WTC11 (cell line): ENCODE measurements at places on chromosomes 3 and 15.

GRCh38 chr15:38613085-38613484 lies 48.5 kb upstream of the RASGRP1 start:
- DNase-seq = no peak

DNA sequence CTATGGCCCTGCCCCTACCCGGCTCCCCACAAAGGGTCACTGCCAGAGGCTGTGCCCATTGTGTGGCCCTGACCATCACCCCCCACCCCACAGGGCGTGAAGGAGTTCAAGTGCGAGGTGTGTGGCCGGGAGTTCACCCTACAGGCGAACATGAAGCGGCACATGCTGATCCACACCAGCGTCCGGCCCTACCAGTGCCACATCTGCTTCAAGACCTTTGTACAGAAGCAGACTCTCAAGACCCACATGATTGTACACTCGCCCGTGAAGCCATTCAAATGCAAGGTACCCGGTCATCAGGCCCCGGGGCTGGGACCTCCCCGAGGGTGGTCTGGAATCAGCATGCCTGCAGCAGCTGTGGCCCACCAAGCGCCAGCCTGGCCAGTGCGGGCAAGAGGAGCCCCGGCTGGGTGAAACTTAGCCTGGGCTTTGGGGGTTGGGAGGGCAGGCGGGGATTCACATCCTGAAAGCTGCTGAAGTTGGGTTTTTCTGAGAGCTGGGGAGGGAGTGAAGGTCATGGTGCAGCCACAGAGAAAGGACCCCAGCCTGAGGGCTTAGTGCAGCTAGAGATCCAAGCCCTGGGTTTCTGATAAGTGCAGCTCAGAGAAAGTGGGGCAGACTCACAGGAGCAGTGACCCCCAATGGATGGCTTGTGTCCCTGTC lies 29.2 kb downstream of the IDH2 start:
- DNase-seq = no peak

DNA sequence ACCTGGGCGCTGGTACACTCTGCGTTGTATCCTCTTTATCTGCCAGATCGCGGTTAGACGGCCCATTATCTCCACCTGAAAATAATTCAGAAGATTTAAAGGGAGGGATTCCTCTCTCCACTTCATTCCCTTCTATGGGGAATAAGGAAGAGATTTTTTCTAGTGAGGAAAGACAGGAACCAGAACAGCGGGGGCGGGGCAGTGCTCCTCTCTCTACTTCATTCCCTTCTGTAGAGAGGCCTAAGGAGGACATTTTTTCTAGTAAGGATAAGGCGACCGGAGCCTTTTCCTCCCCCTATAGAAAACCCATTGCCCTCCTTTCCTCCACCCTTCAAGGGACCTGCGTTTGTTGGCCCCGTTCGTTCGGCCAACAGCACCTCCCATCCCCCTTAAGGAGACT lies 8.3 kb upstream of the LIPH start:
- no peak for DNase-seq

- DNase-seq = no peak
Measured at GRCh38 chr15:91529534-91529933, 324.0 kb upstream of the SLCO3A1 start.
